ENCODE measurements at places on chromosomes 7 and 10. TPM values are rescaled to one million over a fixed set of nuclear protein-coding genes. Genes with fewer than 3 reads are reported as not detected.

Gene SORCS3
- total RNA-seq = 3.6 TPM

Gene INHBA
- total RNA-seq = 8.8 TPM

Gene PLXNA4
- 17.5 TPM for total RNA-seq

Gene PLEKHS1
- 0.77 TPM for total RNA-seq

Gene PRSS2
- total RNA-seq = not detected

Gene KAZALD1
- 24.5 TPM for total RNA-seq

Gene SLC18A3
- 1.3 TPM for total RNA-seq

Measured in camera-type eye (tissue), 1 donor.